ENCODE measurements at places on chromosomes 1 and 21. TPM values are rescaled to one million over a fixed set of nuclear protein-coding genes. Genes with fewer than 3 reads are reported as not detected.

AADACL3 gene
- not detected for total RNA-seq

KIAA1614 gene
- 1.8 TPM for total RNA-seq

CD48 gene
- total RNA-seq, result not detected

TIAM1 gene
- total RNA-seq, result 9.2 TPM

RUNX3 gene
- total RNA-seq, result not detected

SAMD11 gene
- total RNA-seq, result 5.9 TPM

AGO1 gene
- 21.5 TPM for total RNA-seq

IRF6 gene
- total RNA-seq, result 2.9 TPM

HSD3B1 gene
- total RNA-seq, result not detected

LIPI gene
- not detected for total RNA-seq

GRHL3 gene
- not detected for total RNA-seq

SPRR2E gene
- not detected for total RNA-seq

SLC9C2 gene
- total RNA-seq, result not detected

CIART gene
- 13.9 TPM for total RNA-seq

CEP350 gene
- total RNA-seq, result 36.4 TPM

TRIM63 gene
- not detected for total RNA-seq

ATAD3C gene
- total RNA-seq, result not detected

SPATA45 gene
- not detected for total RNA-seq

LORICRIN gene
- not detected for total RNA-seq

C1orf50 gene
- total RNA-seq, result 2.0 TPM

CR1 gene
- not detected for total RNA-seq

HLX gene
- total RNA-seq, result 4.3 TPM

ANKRD35 gene
- 1.1 TPM for total RNA-seq

HSD3B2 gene
- not detected for total RNA-seq

ZSWIM5 gene
- under 0.01 TPM for total RNA-seq

TMEM269 gene
- total RNA-seq, result not detected

Data from IMR-90 (cell line).